ENCODE measurements at places on chromosomes 7 and 10. TPM values are rescaled to one million over a fixed set of nuclear protein-coding genes. Genes with fewer than 3 reads are reported as not detected.

GRCh38 chr7:42236976-42237810 lies at the start of gene GLI3:
Gene GLI3, minus strand, starts transcription at chr7:42237209. Its CDS starts 13,956 bp downstream, at chr7:42223253.
- H3K4me1 ChIP-seq: peaks cover 33% of the 10 kb centered on the region
- no peaks in the 10 kb centered on the region for H3K36me3 ChIP-seq
- H3K4me3 ChIP-seq: peak within 1 kb of the TSS; percentile 91
- peak; percentile 88 for DNase-seq
- peak within 1 kb of the TSS; percentile 92 for H3K27ac ChIP-seq

- no peak overlapping the region for H3K4me3 ChIP-seq
- H3K27me3 ChIP-seq: no peaks in the 10 kb centered on the region
- H3K36me3 ChIP-seq: peaks cover 47% of the 10 kb centered on the region
- DNase-seq: no peak
- H3K27ac ChIP-seq: peak overlapping the region; percentile 79
These were observed 46.3 kb upstream of the DMBT1 start for GRCh38 chr10:122514045-122514840.

GRCh38 chr7:85019176-85019575 lies 167.7 kb downstream of the SEMA3D start:
- no peaks in the 10 kb centered on the region for H3K27me3 ChIP-seq
- no peak overlapping the region for H3K27ac ChIP-seq
- H3K36me3 ChIP-seq: no peaks in the 10 kb centered on the region
- no peak for DNase-seq
- no peaks in the 10 kb centered on the region for H3K4me1 ChIP-seq

Gene GHRHR
- not detected for total RNA-seq

Gene METTL2B
- total RNA-seq: 19.5 TPM

- no peaks in the 10 kb centered on the region for H3K36me3 ChIP-seq
- H3K4me3 ChIP-seq: no peak overlapping the region
- no peaks in the 10 kb centered on the region for H3K4me1 ChIP-seq
- H3K27me3 ChIP-seq: no peaks in the 10 kb centered on the region
These were observed 271.7 kb downstream of the TWIST1 start for GRCh38 chr7:18845700-18846099.

Gene NEUROD6
- total RNA-seq: not detected

- no peak overlapping the region for H3K27ac ChIP-seq
- H3K27me3 ChIP-seq: no peaks in the 10 kb centered on the region
- H3K4me3 ChIP-seq: no peak overlapping the region
- no peak for DNase-seq
These were observed 661.5 kb downstream of the REEP3 start for GRCh38 chr10:64182671-64183070.

GRCh38 chr10:18290651-18291313 lies 150.6 kb downstream of the CACNB2 start:
- H3K27ac ChIP-seq: no peak overlapping the region
- H3K27me3 ChIP-seq: no peaks in the 10 kb centered on the region
- peaks cover 22% of the 10 kb centered on the region for H3K4me1 ChIP-seq
- no peak overlapping the region for H3K4me3 ChIP-seq
- no peaks in the 10 kb centered on the region for H3K36me3 ChIP-seq

DNA sequence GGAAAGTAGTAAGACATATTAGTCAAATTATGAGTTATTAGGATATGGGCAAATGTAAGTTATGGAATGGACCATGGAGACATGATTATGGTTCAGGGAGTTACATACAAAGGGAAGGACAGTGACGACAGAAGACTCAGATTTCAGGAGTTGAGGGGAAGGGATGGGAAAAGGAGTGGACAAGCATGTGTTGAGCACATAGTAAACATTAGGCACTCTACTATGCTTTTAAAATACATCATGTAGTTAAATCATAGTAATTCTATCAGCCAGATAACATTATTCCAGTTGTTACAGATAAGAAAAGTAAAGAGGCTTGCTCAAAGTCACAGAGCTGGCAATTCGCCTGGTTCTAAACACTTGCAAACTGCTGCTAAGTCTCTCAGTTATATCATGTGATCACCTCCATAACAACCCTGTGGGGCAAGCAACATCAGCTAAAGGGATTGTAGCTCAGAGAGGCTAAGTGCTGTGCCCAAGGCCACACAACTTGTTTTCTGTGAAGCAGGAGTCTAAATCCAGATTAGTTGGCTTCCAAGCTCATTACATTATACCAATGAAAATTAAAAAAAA lies 115.2 kb upstream of the MDFIC start:
- H3K27me3 ChIP-seq: no peaks in the 10 kb centered on the region
- no peak for DNase-seq
- no peak overlapping the region for H3K4me3 ChIP-seq
